ENCODE measurements at places on chromosomes 12 and 14.
A peak's percentile ranks its signal among the peaks of the same experiment; 100 is the strongest.

GRCh38 chr12:67355428-67356379 is 86.5 kb downstream of the CAND1 start:
- DNase-seq = peak; percentile 63

GRCh38 chr12:2841056-2841650 is 6.3 kb upstream of the NRIP2 start:
- DNase-seq = no peak

DNA sequence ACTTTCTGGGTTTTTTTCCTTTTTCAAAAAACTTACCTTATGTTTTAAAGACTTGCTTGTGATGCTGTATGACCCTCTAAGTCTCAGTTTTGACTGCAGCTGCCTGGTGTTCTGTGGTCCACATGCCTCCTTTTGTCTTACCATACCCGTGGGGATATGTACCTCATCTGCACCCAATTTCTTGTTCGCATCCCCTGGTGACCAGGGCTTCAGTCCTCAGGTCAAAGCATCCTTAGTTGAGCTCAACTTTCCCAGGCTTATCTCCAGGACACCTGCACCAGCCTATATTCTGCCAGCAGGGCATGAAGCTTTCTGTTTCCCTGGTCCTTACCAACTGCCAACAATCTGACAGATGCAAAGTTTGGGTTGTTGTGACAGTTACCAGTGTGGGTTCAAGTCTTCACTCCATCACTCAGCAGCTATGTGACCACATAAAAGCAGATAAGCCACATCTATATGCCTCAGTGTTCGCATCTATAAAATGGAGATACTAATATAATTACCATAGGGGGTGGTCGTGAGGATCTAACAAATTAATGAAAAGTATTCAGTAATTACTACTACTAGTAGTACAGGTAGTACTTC is 94.0 kb downstream of the NTF3 start:
- no peak for DNase-seq

- DNase-seq = no peak
These were observed 327.5 kb upstream of the PDE3A start for GRCh38 chr12:20040831-20041230.

DNA sequence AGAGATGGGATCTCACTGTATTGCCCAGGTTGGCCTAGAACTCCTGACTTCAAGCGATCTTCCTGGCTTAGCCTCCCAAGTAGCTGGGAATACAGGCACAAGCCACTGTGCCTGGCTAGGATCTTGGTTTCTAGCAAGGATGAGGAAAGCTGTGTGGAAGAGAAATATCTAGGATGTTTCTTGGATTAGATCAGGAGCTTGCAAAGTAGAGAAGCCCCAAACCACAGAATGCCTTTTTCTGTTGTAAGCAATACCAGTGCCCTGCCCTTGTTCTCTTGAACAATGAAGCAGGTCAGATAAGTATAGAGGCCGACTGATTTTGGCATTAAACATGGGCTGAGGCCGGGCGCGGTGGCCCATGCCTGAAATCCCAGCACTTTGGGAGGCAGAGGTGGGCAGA is 44.3 kb upstream of the STRN3 start:
- DNase-seq = no peak

DNA sequence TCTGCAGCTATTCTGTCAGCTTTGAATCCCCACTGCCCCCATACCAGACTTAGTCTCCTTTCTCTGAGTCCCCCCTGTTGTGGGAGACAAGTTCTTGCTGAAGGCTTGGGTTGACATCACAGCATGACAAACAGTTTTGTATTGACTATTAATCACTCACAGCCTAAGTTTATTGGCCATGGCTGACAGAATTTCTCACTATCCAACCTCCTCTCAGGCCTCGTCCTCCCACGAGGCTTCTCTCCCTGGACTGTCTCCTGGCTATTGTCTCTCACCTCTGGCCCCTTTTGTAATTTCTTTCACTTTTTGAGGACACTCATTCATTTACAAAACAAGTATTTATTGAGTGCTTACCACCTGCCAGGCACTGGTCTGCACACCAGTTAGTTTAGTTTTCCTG is 35.2 kb upstream of the DCD start:
- DNase-seq = no peak

DNA sequence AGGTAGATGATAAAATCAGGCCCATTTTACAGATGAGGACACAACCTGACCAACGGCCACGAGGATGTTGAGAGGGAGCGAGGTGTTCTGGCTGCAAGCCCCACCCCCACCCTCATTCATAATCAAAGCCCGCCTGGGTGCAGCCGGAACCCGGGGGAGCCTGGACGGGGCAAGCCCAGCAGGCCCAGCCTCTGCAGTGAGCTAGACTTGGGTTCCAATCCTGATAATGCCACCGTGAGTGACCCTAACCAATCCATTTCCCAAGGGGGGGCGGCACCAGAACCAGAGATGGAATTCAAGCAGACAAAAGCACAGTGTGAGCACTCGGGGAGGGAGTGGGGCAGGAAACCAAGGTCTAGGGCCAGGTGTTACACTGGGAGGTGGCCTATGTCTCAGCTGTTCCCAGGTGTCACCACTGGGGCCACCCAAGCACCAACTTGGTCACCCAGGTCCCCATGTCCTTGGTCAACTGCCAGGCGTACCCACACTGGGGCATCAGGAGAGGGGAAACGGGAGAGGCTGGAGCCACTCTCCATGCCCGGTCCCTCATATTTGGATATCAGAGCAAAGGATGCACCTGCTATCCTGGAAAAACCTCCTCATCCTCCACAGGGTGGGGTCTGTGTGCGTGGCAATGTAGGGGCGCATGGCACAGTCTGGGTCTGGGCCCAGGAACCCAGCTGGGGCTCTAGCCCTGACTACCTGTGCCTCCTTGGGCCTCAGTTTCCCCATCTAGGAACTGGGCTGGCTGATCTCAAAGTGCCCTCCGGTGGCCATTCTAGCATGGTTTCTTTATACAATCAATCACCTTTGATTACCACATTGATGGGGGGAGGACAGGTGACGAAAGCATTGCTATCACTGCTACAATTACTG is 58.4 kb downstream of the FAM222A start:
- DNase-seq = no peak

- no peak for DNase-seq
These were observed 5.8 kb upstream of the PSMC6 start for GRCh38 chr14:52701223-52701622.

DNA sequence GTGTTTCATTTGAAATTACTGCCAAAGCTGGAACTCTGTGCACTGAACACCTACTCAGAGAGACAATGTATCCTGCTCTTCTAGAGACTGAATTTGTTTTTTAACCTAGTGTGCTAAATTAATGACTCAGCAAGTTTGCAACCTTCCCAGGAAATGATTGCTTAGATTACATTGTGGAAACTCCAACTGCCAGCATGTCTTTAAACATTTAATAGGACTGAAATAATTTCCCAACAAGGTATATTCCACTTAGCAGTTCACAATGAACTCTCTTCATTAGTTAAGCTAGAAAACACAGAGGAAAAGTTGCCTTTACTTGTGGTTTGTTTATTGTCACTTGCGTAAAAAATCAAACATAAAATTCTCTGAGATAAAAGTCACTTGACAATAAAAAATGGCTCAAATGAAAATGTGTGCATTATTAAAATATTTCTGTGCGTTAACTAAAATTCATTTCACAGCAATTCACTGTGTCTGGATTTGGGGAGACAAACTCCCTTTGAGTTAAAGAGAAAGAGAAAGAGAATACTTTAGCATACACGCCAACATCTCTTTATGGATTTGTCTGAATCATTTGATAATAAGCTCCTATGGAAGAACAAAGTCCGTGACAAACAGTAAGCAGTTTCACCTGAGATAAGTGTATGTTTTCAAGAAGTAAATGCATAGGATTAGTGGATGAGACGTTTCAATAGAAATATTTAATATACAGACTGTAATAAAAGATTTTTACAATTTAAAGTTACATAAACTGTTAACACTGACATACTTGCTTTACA is 284.0 kb downstream of the PRKD1 start:
- DNase-seq = no peak

DNA sequence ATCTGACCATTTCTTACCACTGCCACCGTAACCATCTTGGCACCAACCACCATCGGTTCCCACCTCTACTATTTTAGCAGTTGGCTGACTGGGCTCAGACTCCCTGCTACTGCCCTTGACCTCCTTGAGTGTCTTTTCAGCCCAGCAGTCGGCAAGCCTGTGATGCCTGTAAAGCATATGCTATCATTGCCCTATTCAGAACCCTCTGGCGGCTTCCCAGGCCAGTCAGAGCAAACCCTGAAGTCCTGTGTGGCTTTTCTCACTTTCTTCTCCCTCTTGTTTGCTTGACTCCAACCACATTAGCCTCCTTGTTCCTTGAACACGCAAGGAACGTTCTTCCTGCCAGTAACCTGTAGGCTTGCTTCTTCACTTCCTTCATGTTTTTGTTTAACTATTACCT is 6.2 kb downstream of the IRAK3 start:
- DNase-seq = no peak

GRCh38 chr12:120961604-120962531 is 16.5 kb upstream of the HNF1A start:
- DNase-seq = no peak

- no peak for DNase-seq
These were observed 66.0 kb upstream of the LHX5 start for GRCh38 chr12:113537751-113538087.

DNA sequence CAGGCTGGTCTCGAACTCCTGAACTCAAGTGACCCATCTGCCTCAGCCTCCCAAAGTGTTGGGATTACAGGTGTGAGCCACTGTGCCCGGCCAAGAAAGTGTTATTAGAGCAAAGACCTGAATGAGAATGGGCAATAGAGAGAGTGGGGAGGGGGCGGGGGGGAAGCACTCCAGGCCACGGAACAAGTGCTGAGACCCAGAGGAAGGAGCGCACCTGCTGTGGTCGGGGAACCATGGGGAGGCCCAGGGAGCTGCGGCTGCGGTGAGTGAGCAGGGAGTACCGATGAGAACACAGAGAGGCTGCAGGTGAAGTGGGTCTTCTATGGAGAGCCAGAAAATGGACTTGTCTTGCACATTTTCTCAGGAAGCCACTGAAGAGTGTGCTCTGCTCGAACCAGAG is 10.8 kb downstream of the SMIM41 start:
- no peak for DNase-seq

DNA sequence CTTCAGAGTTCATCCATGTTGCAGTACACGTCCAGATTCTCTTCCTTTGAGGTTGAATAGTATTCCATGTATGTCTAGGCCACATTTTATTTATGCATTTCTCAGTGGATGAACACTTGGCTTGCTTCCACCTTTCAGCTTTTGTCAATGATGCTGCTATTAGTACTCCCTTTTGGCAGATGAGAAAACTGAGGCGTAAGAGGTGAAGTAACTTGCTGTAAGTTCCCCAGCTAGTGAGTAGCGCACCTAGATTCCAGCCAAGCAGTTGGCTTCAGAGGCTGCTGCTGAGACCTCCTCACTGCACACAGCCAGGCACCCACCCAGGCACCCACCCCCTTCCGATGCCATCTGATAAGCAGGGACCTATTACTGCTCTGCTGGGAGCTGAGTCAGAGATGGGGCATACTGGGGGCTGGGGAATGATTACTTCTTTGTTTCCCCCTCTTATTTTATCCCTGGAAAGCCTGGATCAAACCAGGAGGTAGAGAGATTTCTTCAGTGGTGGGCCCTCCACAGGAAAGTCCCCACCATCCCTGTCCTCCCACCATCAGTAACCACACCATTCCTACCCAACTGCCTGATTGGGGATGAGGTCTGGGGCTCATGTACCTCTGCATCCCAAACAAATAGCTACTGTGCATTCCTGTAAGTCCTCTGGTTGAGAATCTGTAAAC is 234.6 kb downstream of the PCNX1 start:
- no peak for DNase-seq

GRCh38 chr14:86798330-86798729 is 1194.7 kb downstream of the GALC start:
- no peak for DNase-seq

- DNase-seq = no peak
These were observed 41.3 kb upstream of the ARID2 start for GRCh38 chr12:45688183-45688582.

- DNase-seq = no peak
These were observed 44.0 kb upstream of the GZMB start for GRCh38 chr14:24677956-24678355.

GRCh38 chr14:73785336-73785833 is 66.2 kb upstream of the PTGR2 start:
- DNase-seq = no peak

GRCh38 chr12:68203460-68203875 is 22.1 kb downstream of the IL26 start:
- DNase-seq = peak; percentile 33

- DNase-seq = no peak
These were observed 8.1 kb downstream of the ARID2 start for GRCh38 chr12:45737638-45738037.

DNA sequence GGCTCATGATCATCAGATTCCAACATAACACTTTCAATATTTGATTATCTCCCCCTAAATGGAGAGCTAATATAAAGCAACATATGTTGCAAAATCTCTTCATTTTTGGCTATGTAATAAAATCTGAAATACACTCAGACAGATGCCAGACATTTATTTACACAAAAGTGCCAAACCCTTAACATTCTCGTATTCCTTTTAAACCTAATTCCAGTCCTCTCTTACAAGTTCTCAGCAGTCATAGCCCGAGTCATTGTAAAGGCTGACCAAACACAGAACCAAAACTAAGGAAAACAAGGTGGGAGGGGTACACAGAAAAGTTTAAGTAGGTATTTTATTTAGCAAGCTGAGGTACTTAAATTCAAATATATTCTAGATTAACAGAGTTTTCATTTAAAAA is 81.4 kb downstream of the LRP6 start:
- no peak for DNase-seq

GRCh38 chr12:99444859-99445316 is 202.7 kb upstream of the GARIN6 start:
- no peak for DNase-seq

DNA sequence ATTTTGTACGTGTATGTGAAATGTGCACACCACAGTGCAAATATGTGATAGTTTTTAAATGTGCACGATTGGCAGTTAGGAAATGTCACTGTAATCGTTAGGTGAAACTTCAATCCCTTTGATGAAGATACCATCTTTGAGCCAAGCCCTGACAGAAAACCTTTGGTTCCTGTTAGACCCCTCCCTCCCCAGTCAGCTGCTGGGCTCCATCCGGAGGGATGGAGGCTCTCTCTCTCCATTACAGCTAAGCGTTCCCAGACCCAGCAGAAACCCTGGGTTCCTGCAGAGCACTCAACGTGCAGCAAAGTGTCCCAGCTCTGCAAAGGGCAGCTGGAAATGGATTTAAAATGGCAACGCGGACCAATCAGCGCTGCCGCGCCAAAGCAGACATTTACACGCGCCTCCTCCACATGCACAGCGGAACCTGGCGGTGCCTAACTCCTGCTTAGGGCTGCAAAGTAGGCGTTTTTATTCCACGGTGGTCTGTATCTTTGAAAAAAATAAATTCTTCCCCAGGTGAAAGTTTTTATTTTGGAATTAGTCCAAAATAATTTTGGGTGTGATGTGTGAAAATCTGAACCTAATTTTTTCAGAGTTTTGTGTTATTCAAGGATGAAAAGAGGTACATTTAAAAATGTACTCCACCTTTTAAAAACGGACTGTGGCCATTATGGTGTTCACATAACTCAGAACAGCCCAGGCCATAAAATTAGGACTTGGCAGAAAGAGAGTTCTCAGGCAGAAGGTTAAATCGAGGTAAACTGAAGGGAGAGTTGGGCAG is 1.4 kb upstream of the HMGA2 start:
- DNase-seq = no peak

- DNase-seq = no peak
These were observed 248.1 kb downstream of the APAF1 start for GRCh38 chr12:98893126-98893674.

Measured in CD4-positive, alpha-beta T cell treated with Interleukin-21 for 1 hour (primary cell).